Mucosa of gallbladder (tissue), 1 donor: ENCODE measurements at places on chromosomes 13 and 19. TPM values are rescaled to one million over a fixed set of nuclear protein-coding genes. Genes with fewer than 3 reads are reported as not detected.

KLF12 gene
- 6.7 TPM for total RNA-seq

CEACAM19 gene
- 10.9 TPM for total RNA-seq

DOCK6 gene
- total RNA-seq = 102 TPM

SULT2B1 gene
- 13.1 TPM for total RNA-seq

OR7A5 gene
- not detected for total RNA-seq

C1QTNF9B gene
- total RNA-seq = not detected

BRSK1 gene
- total RNA-seq = 5.2 TPM

ZNF865 gene
- total RNA-seq = 21.6 TPM

CNFN gene
- 1.9 TPM for total RNA-seq

JAK3 gene
- 13.4 TPM for total RNA-seq

DNA sequence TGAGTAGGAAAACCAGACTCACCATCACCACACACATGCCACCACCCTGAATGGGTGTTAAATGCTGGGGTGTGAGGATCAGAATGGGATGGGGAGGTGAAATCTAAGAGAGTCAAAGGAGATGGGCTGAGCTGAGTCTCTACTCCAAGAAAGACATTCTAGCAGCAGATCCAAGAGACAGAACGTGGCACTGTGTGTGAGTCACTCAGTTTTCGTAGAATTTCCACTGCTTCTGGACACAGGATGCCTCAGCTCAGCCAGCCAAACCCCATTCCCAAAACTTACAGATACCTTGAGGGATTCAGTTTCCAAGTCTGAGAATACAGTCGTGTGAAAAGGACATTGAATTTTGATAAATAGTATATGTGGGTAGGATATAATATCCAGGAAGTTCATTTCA is 7.3 kb upstream of the CYP2A7 start:
- DNase-seq = no peak

DNA sequence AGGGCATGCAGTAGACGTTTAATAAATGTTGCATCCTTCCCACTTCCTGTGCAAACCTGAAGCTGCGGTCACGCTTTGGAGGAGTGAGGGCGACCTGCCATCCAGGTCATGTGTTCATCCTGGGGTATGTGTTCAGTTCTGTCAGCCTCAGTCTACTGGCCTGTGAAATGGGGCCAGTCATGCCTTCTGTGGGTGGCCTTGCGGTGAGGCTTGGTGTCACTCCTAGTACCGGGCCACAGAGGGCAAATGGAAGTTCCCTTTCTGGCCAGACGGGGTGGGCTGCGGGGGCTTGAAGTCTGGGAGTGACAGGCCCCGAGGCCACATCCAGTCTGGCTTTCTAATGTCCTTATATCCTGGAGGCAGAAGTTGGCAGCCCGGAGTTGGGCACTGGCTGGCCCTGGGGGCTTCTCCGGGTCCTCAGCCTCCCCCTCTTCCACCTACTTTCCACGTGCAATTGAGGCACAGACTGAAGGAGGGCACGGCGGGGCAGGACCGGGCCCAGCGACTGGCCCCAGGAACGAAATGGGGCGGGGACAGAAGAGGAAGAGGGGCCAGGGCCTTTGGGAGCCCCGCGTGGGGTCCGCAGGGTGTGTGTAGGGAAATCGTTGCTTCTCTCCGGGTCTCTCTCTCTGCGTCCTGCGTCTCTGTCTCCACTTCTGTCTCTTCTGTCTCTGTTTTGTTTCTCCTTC is 11.1 kb downstream of the PDE4A start:
- DNase-seq = peak; percentile 36

DNA sequence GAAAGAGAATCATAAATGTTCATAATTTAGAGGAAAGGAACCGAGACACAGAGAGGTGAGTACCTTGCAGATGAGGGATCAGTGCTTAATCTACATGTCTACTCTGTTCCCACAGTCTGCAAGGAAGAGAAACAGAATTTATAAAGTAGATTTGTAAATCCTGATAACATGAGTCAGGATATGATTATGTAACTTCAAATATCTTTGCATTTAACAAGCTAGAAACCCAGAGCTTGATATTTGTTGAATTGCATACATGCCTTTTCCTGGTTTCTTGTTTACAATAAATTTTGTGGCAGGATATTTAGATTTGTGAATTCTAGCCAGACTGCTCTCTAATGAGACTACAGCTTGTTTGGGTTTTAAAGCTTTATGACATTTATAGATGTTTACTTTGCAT is 219.2 kb downstream of the ENOX1 start:
- no peak for DNase-seq

DNA sequence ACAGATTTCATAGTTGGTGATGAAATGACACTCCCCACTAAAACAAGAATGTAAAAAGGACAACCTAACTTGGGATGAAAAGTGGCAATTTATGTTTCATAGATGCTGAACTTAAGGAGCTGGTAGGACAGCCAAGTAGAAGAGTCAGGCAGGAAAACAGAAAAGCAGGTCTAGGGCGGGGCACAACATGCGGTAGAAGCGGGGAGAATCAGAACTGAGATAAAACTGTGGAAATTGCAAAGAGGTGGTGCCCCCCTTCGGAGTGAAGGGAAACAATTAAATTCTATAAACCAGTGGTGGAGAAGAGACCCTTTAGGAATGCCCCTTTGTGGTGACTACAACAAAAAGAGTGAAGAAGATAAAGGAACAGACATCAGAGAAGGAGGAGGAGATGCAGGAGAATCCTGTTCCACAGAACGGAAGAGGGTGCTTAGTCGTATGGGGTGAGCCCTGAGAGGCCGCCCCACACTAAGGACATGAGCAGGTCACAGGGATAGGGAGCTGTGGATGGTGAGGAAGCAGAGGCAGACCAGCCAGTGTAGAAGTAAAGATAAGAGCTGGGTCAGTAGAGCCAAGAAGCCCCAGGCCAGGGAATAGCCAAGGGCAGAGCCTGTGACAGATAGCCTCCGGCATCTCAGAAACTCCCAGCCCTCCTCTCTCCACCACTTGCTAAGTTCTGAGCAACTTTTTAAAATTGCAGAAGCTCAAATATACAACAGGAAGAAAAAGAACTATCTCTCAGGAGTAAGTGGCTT is 100.3 kb upstream of the DOCK9 start:
- no peak for DNase-seq

GRCh38 chr19:48638831-48639381 is 1.7 kb upstream of the DBP start:
- no peak for DNase-seq

GRCh38 chr13:67620665-67621064 is 390.5 kb upstream of the PCDH9 start:
- no peak for DNase-seq

- DNase-seq = no peak
Observed at GRCh38 chr13:94444826-94445225, 34.7 kb downstream of the DCT start.

- peak; percentile 57 for DNase-seq
Observed at GRCh38 chr19:17755977-17756670, 4.8 kb downstream of the FCHO1 start.

DNA sequence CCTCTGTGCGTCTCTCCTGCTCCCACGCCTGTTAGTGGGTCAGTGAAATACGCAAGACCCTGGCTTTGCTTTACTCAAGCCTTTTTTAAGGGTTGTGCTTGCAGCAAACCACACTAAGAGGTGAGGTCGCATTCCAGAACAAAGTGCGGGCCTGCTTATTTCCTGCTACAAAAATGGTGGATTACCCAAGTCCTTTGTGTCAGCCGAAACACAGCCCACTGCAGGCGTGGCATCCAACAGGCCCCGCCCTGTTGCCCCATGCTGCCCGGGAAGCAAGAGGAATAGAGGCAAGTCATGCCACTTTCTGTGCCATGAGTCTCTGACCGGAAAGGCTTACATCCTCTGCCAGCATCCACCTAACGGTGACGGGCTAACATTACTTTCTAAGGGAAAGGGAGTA is 7.7 kb upstream of the IRS2 start:
- no peak for DNase-seq

GRCh38 chr13:21328201-21328600 is 130.9 kb downstream of the ZDHHC20 start:
- no peak for DNase-seq

DNA sequence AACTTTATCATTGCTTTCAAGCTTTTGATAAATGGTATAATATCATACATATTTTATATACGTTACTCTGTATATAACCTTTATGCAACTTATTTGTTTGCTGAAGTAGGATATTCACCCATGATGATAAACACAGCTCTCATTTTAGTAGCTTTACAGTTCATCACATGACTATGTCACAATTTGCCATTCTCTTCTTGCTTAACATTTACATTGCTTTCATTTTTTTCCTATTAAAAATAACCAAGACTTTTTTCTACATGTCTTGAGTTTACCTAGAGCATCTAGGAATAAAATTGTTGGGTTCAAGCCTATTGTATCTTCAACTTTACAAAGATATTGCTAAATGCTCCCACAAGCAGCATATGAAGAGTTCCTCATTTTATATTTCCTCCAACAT is 54.0 kb downstream of the KCNRG start:
- DNase-seq = no peak

- no peak for DNase-seq
Observed at GRCh38 chr13:28548872-28549271, 53.9 kb upstream of the FLT1 start.

- no peak for DNase-seq
Observed at GRCh38 chr13:21871382-21871781, 200.5 kb downstream of the FGF9 start.

DNA sequence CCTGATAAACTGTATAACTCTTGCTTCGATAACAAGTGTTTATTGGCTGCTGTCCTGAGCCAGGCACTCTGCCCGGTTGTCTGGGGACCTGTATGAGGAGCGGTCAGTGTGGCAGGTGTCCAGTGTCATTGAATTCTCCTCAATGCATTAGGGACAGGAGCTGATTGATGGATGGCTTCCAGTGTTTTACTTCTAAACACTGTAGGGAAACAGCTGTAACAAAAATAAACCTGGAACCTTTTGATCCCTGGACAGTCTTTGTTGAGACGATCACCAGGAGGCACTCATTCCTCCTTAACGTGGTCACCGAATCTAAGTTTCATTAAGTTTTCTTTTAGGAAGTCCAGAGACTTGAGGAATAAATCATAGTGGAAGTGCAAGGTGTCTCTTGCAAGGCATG is 17.9 kb downstream of the UBAC2 start:
- peak; percentile 40 for DNase-seq

GRCh38 chr19:7386308-7386707 is 37.6 kb downstream of the ARHGEF18 start:
- DNase-seq = no peak

DNA sequence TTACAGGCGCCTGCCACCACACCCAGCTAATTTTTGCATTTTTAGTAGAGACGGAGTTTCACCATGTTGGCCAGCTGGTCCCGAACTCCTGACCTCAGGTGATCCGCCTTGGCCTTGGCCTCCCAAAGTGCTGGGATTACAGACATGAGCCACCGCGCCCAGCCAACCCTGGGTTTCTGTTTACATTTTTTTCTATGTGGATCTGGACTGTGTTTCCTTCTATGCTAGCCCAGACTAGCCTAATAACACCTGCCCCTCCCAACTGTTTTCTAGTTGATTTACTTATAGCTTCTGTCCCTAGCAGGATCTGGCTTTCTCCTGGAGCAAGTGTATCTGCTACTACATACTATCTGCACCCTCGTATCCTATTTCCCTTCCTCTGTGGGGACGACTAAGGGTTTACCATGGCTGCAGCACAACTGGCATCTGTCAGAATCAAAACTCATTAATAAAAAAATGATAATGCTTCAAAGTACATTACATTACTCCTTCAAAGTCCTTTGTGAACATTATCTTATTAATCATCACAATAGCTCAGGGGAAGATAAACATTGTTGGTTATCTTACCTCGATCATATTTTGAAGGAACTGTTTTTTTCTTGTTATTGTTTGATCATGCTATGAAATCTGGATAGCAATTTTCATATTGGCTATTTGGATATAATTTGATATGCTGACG is 228.3 kb downstream of the KLF5 start:
- DNase-seq = peak; percentile 54

- DNase-seq = no peak
Observed at GRCh38 chr19:16449330-16449961, 22.3 kb downstream of the EPS15L1 start.

DNA sequence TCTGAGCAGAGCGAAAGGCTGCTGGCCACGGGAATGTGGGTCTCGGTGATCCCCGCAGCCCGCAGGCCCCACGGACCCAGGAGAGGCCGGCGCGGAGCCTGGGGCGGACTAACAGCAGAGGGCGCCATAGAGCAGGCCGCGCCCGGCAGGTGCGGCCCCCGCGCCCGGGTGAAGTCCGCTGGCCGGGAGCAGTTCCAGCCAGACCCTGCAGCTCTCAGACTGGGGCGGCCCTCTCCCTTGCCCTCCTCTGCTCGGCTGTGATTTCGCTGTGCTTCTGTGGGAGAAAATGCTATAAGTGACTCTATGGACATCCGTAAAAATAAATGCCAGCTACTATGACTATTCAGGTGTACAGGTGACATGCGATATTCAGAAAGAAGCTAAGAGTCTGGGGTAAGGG is 37.7 kb downstream of the GSX1 start:
- DNase-seq = peak; percentile 53

DNA sequence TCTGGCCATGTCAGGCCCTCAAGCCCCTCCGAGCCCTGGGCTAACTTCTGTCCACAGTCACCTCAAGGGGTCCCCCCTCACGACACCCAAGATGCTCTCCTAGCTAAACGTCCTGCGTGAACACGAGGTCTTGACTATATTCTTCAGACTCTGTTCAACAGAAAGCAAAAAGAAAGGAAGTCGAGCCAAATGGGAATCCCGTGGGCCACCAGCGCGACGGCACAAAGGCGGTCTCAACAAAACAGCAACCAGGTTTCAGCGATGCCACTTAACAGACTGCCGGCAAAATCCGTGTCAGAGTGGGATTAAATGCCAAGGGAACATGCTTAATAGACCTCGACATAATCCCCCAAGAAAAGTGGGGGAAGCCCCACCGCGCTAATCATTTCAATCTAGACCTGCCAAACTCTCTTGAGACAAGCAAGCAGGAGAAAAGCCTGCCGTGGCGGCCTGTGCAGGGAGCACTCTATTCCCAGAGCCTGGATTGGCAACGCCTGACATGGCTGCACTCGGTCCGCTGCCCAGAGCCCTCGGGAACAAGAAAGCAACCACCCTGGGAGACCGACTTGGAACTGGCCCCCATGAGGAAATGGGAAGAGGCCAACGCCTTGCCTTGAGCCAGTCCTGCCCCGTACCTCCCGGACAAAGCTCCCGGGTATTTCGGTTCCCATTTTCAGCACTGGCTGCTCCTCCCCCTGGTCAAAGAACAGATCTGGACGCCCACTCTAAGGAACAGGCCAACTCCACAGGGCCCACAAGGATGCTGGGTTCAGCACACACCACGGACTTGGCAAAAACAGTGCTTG is 16.0 kb downstream of the ZC3H4 start:
- no peak for DNase-seq

- no peak for DNase-seq
Observed at GRCh38 chr19:46862974-46863632, 2.3 kb downstream of the ARHGAP35 start.
